ENCODE measurements at places on chromosomes 11 and 22.

DNA sequence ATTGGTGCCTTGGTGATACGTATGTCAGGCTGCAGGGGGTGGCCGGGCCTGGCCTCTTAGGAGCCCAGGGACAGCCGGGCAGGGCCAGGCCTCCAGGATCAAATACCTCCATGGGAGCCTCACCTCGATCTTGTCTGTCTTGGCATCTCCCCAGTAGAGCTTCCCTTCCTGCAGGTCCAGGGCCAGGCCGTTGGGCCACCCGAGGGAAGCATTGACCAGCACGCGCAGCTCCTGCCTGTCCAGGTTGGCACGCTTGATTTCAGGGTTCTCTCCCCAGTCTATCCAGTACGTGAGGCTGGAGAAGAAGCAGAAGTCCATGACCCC is 137.7 kb downstream of the CRYBB2 start:
- no peak for DNase-seq

- DNase-seq, result no peak
Observed at GRCh38 chr22:45866126-45866645, 110.8 kb downstream of the WNT7B start.

GRCh38 chr11:90704510-90704909 is 481.7 kb upstream of the CHORDC1 start:
- no peak for DNase-seq

GRCh38 chr11:6602096-6602940 is 1.1 kb downstream of the RRP8 start:
- no peak for DNase-seq

- DNase-seq, result no peak
Observed at GRCh38 chr11:19344661-19345518, 104.1 kb upstream of the E2F8 start.

GRCh38 chr22:20584872-20585638 is 77.6 kb downstream of the MED15 start:
- DNase-seq, result no peak

DNA sequence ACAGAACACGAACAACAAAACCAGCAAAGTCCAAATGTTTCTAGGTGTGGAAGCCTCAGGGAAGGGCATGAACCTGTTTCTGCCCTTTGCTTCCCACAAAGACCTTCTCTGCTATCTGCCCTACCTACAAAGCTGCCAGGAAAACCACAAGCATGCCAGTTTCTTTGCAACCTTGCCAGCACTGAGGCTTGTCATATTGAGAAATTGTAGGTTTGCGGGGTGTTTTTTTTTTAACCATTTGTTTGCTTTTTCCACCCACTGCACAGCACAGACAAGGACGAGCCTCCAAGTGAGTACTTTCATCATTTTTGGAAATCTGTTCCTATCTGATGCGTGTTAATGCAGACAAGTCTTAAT is 12.8 kb downstream of the PARVG start:
- DNase-seq, result no peak

- DNase-seq, result no peak
Observed at GRCh38 chr11:12735262-12735661, 61.0 kb downstream of the TEAD1 start.

DNA sequence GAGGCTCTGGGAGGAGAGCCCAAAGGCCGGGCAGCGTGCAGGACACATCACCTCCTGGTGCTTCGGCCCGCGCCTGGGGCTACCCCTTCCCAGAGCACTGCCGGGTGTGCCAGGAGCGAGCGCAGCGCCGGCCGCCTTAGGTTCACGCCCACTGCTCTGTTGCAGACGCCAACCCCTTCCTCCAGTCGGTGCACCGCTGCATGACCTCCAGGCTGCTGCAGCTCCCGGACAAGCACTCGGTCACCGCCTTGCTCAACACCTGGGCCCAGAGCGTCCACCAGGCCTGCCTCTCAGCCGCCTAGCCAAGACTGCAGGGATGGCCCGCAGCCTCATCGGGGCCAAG is 79.0 kb downstream of the MED15 start:
- DNase-seq, result no peak

DNA sequence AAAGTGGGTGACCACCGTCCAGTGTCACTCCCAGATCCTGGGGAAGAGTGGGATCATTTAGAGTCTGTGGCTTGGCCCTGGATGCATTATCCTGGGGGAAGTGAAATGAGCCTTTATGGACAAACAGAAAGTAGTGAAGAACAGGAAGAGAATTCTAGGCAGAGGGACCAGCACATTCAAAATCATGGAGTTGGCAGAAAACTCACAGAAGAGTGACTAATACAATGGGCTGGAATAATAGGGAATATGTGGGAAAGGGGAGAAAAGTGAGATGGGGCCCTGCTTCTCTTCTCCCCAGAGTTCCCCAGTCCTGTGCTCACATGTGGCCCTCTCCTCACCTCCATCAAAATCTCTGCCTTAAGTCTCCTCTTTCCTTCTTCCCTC is 84.3 kb downstream of the CCDC81 start:
- no peak for DNase-seq

- DNase-seq, result no peak
Observed at GRCh38 chr11:23570828-23571227, 710.6 kb upstream of the CCDC179 start.

Measured in ovary (tissue), 10 donors.